SHP77 treated with DMSO at 0.1 percent for 48 hours (cell line): ENCODE measurements at places on chromosomes 5 and 9.

- peak; percentile 51 for DNase-seq
These were observed 253.4 kb downstream of the ARHGAP26 start for GRCh38 chr5:143023411-143024096.

GRCh38 chr5:123802298-123802951, 290.4 kb downstream of the CSNK1G3 start:
- DNase-seq: no peak

DNA sequence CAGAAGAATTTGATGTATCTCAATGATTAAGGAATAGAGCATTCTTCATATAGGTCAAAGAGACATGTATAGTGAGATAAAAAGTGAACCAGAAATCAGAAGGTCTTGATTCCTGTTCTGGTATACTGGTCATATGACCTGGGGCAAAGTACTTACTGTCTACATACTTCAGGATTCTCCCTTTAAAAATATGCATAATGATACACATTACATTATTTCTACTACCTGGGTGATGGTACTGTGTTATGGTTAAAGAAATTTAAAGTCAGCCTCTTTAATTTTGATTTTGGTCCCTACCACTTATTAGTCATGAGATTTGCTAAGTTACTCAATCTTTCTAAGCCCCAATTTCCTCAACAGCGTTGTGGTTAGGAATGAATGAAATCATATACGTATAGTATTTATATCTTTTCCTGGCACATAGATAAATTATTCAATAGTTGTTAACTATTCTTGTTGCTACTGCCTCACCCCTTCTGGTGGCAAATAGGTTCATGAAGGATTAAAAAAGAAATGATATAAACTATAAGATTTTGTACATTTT, 984.1 kb downstream of the TLE4 start:
- DNase-seq: no peak

GRCh38 chr5:94245608-94246007, 372.8 kb downstream of the KIAA0825 start:
- no peak for DNase-seq

DNA sequence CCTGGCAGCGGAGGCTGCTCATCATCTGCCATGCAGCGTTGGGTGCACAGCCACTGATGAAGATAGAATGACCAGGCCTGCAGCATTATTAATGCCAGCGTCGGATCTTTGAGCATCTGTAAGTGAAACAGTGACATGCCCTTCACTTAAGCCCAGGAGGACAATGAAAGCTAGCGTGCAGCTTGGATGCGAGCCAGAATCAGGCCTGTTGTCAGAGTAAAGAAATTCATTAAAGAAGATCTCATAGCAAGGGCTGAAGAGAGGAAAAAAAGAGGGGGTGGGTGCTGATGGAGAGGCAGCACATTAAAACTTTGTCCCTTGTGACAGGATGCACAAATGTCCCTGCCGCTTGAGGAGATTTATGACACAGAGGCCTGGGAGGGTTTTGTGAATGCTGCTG, 186.1 kb upstream of the MAST4 start:
- peak; percentile 14 for DNase-seq

- DNase-seq: no peak
These were observed 42.0 kb upstream of the KCNN2 start for GRCh38 chr5:114319821-114320220.

GRCh38 chr5:181158869-181159268, 11.5 kb downstream of the OR2V2 start:
- no peak for DNase-seq

GRCh38 chr5:14451871-14452270, 129.7 kb upstream of the OTULINL start:
- DNase-seq: no peak

DNA sequence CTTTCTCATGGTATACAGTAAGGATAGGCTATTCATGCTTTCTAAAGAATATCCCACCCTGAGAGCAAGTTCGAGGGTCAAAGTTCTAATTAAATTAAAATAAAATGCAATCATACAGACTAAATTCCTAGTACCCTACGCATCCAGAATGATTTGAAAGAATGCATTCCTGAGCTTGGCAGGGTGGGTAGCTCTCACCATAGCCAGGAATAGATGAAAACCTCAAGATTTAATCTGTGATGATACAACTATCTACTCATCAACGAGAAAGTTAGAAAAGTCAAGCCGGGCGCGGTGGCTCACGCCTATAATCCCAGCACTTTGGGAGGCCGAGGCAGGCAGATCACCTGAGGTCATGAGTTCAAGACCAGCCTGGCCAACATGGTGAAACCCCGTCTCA, 32.3 kb downstream of the SERINC5 start:
- no peak for DNase-seq

DNA sequence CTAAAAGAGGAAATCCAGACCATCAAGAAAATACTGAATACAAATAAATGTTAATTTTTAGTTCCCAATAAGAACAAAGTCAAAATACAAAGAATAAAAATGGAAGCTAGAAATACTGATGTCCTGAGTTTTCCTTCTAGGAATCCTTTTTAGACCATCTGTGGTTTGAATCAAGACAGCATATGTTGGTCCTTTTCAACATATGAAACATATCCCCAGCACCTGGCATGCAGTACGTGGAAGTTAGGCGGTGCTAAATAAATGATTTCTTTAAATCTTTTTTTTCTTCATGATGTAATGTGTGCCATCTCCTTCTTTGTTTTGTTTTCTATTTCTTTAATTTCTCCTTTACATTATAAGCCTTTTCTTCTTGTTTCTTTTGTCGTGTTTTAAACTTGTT, 34.0 kb downstream of the KIAA1958 start:
- no peak for DNase-seq

GRCh38 chr9:98318041-98318790, 62.8 kb upstream of the TBC1D2 start:
- DNase-seq: no peak

- no peak for DNase-seq
These were observed 19.3 kb upstream of the TMEM161B start for GRCh38 chr5:88287846-88288527.

- DNase-seq: peak; percentile 30
These were observed 203.8 kb upstream of the RAI14 start for GRCh38 chr5:34452170-34452828.

- no peak for DNase-seq
These were observed 89.9 kb upstream of the TXNDC8 start for GRCh38 chr9:110427497-110428104.

DNA sequence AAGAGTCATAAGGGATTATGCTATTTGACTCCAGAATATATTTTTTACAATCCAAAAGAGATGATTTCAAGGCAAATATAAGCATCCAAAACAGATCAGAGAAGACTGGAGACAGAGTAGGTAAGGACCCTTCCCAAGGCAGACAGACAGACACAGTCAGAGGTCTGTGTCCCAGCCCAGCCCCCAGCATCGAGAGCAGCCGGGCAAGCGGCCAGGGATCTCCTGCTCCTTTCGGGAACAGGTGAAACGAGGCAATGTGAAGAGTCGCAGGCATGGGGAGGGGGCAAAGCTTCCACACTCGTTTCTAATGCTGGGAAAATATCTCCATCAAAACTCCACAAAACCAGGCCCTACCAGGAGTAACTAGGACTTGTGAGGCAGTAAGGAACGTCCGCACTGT, 5.8 kb downstream of the PAEP start:
- peak; percentile 26 for DNase-seq

GRCh38 chr9:109118808-109119438, 824 bp downstream of the TMEM245 start:
- no peak for DNase-seq

DNA sequence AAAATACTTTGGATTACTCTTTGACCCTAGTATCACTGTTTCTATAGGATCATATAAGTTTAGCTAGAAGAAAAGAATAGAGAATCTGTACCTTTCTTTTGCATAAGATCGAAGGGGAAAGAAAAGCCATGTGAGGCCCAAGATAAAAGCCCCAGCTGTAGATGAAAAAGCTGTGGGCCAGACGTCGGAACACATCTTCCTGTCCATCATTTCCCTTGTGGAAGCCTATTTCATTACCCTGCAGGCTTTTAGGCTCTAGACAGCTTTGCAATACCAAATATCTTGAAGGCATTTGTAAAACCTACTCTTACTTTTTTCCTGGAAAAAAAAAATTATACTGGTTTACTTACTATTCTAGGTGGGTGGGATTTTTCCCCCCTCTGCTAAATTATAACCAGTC, 10.0 kb downstream of the PALM2AKAP2 start:
- no peak for DNase-seq

DNA sequence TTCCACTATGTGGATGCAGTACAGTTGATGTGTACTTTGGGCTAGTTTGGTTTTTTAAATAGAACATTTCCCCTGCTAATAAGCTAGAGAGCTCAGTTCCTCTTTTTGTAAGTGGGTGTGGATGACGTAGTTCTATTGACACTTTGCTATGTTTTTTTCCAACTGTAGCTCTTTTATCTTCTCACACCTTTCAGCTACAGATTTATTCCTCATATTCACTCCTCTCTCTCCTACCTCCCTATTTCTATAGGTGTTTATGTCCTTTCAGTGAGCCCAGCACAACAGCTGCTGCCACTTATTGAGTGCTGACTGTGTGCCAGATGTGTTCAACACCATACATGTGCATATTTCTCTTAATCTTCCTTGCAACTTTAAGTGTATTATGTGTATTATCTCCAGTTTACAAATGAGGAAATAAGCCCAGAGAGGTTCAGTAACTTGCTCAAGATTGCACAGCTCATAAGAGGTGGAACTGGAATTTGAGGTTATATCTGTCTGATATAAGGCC, 215.7 kb downstream of the SEMA6A start:
- DNase-seq: no peak

GRCh38 chr5:168892618-168893186, 313.5 kb upstream of the PANK3 start:
- DNase-seq: no peak

- no peak for DNase-seq
These were observed 118.3 kb downstream of the SLC1A3 start for GRCh38 chr5:36724467-36725332.

- DNase-seq: no peak
These were observed 5.0 kb upstream of the RNF44 start for GRCh38 chr5:176542135-176542595.

GRCh38 chr5:14415024-14415697, 166.4 kb upstream of the OTULINL start:
- no peak for DNase-seq

GRCh38 chr5:67487862-67488261, 291.3 kb upstream of the CD180 start:
- no peak for DNase-seq

DNA sequence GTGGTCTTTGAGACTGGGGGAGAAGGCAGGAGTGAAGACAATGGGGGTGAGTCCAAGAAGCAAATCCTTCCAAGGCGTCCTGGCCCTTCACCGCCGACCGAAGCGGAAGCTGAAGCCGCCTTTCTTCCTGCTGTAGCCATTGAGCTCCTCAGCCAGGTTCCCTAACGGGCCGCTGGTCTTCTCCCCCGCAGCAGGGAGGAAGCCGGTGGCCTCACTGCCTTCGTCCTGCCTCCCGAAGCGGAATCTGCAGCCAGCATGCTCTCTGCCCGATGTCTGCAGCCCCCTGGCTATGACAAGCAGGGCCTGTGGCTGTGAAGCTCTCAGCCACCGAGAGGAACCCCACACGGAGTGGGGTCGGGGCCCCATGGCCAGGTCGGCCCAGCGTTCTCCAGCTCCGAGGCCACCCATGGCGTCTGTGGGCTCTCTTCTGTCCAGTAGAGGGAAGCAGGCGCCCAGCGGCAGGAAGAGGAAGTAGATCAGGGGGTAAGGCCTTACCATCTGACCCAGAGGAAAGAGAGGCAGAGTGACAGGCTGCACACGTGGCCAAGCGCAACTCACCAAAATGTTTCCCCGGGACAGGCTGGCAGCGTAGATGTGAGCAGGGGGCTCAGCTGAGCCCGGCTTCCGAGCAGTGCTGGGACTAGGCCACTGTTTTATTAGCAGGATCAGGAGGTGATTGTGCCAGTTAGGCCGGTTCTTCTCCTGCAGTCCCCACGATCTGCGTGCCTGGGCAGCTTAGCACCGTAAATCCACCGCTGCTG, 3.1 kb downstream of the QRFP start:
- no peak for DNase-seq

DNA sequence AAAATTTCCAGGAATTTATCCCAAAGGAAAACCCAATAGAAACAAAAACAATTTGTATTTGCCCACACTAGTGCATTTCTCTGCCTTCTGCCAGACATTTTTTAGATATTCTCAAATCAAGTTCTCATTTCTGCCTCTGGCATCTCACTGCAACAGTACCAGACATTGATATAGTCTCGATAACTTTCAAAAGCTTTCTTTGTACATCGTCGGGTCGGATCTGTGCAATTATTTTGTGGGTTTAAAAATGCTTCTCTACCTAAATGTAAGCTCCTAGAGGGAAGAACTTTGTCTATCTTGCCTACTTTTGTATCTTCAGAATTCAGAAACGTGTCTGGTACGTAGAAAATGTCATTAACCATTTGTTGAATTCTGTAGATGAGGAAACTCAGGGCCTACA, 125.5 kb upstream of the LIFR start:
- DNase-seq: no peak

DNA sequence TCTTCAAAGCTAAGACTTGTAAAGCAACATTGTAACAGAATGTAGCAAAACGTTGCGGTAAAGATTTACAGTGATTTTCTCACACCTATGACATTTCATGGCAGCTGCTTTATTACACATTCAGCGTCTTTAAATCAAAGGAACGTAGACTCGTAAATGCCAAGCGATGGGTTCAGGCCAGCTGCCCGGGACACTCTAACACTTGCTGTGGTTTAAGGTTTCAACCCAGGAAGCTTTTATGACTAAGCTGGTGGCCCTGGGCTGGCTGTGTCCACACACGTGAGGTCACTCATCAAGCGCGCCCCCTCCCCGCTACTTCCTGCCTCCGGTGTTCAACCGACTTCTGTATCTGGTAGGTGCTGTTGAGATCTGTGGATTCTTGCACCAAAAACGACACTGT, 2.5 kb downstream of the SLC6A18 start:
- peak; percentile 92 for DNase-seq

DNA sequence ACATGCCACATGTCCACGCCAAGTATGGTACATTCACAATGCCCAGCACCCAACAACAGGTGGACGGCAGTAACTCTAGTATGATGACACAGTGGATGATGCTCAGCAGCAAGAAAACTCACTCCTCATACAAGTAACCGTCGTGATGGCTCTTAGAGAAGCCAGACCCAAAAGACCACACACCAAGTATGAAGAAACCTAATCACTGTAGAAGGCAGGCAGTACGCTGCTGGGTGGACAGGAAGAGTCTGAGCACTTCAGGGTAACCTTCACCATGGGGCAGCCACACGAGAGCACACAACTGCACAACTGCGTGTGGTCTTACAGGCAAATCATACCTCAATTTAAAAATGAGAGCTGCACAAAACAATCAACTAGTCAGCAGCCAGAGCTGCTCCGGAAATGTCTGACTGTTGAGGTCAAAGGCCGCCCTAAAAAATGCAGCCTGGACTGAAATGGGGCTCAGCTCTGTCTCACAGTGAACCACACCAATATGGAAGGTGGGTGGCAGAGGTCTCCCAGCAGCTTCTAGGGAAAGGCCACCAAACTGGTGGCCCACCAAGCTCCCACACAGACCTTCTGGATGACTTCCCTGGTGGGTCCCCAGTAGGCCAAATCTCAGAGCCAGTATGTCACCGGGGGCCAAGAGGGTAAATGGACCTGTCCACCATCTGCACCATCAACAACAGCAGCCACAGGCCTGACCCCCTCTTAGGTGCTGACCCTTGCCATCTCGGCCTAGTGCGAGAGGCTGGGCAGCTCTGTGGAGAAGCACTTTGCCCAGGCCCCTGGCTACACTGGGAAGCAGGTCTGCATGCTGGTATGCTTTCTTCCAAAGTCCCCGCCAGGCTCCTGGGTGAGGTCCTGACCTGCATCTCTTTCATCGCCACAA, 17.8 kb downstream of the BICD2 start:
- DNase-seq: no peak
